CD4-positive, CD25-positive, alpha-beta regulatory T cell (primary cell): ENCODE measurements at places on chromosomes 2 and 18.

- DNase-seq: no peak
These were observed 586.6 kb upstream of the KLHL29 start for GRCh38 chr2:22798386-22798785.

- DNase-seq: no peak
These were observed 775 bp downstream of the SNED1 start for GRCh38 chr2:240998995-240999791.

DNA sequence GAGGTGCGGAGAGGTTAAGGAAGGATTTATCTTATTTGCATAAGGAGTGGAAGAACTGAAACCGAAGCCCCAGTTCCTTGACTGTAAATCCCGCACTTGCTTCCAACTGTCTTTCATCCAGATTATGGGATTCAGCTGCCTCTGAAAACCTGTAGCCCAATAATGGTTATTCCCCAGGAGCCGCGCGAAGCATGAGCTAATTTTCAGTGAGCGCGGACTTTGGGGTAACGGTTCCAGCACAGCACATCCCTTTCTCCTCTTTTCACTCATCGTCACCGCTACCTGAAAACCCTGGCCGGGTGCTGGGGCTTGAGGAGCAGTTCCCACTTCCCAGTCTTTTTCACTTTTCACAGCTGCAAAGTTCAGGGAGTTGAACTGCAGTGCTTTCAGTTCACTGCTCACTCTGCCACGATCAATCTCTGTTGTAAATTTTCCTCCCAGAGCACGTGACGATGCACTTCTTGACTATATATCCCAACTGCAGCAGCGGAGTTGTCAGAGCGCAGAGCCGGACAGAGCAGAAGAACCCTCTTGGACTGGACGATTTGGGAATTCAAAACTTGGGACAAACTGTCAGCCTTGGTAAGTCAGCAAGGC, at the start of gene KCNE4:
TSS of gene KCNE4 (plus strand) at position 498 of the 597 bp plus-strand sequence. CDS start 641 bp downstream, outside the sequence.
- DNase-seq: no peak

DNA sequence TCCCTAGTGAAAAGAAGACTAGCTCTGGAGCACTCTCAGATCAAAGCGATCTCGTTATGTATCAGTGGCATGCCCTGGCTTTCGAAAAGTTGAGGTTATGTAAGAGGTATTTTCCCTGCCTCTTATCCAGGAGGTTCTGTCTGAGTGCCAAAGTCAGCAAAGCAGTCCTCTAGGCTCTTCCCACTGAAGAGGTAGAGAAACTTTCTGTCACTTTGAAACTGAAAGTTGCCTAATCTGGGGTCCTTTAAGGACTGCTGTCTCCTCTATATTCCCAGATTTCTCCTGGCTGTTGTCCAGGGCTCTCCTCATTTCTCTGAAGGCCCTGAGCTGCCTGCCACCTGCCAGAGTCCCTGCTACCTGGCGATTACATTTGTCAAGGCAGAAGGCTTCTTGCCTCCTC, 96.3 kb downstream of the B3GNT2 start:
- DNase-seq: no peak

DNA sequence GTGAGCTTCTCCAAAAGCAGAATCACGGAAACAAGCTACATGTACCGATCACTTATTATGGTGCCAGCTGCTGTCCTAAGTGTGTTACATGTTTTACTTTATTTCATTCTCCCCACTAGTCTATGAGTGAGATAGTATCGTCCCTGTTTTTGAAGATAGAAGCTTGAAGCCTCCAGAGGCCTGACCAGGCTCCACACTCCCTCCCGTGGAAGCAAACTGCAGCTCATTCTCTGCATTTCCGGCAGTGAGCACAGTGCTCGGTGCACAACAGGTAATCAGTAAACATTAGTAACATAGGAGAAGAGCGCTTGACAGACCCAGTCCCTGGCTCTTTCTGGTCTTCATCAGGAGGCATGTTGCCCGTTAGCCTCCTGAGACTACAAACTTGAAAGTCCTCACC, 72.9 kb downstream of the ZBTB7C start:
- no peak for DNase-seq

GRCh38 chr2:43831543-43832294, 6.9 kb downstream of the ABCG5 start:
- no peak for DNase-seq

DNA sequence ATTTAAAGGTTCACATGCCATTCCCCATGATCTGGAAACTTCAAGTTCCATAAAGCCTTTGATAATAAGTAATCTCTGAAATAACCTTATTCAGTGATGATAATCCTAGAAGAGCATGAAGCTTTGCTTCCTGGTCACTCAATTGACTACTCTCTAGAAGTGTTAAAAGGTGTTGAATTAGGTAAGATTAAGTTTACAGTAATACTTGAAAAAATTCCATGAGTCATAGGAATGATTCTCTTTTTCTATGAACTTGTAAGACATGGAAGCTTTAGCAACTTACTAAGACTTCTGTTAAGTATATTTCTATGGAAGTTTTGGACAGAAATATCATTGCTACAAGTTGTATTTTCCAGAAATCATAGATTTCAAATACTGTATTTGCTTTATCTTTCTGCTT, 100.6 kb downstream of the MYO1B start:
- DNase-seq: no peak
